NCI-H82 (cell line): ENCODE measurements at places on chromosomes 1 and 21.
A peak's percentile ranks its signal among the peaks of the same experiment; 100 is the strongest.

- DNase-seq = no peak
These were observed 195.7 kb downstream of the FCRL5 start for GRCh38 chr1:157356601-157357000.

- peak; percentile 98 for DNase-seq
These were observed at the start of gene RTCA for GRCh38 chr1:100265931-100266740. Gene RTCA, plus strand, starts transcription at chr1:100266216. Its CDS starts 160 bp downstream, at chr1:100266376.

DNA sequence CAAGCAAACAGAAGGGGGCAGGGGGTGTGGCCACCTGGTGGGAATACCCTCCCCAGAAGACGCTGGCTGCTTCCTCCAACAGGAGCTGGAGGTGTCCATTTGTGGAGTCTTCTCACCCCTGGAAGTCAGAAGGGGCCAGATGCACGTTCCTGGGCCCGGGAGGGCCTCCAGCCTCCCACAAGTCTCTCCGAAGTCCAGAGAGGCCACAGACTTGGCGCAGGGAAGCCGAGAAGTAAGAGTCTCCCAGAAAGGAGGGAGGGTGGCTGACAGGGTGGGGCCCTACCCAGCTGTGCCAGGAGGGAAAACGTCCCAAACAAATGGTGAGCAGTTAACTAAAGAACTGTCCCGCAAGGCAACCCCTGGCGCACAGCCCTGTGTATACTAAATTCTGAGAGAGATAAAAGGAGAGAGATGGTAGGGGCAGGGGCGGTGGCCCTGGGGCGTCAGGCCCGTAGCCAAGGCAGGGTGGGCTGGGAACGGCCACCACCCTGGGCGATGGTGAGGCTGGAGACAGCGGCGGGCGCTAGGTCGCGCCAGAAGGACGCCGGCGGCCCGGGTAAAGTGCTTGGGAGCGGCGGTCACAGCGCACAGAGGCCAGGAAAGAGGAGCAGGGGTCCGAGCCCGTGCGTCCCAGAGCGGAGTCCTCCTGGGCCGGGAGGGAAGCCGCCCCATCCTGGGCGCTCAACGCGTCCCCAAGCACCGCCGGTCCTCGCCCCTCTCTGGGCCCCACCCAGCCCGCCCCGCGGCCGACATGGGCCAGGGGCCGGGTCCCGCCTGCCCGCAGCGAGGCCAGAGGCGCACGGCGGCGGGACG, 1.2 kb downstream of the CHD5 start:
- peak; percentile 25 for DNase-seq

DNA sequence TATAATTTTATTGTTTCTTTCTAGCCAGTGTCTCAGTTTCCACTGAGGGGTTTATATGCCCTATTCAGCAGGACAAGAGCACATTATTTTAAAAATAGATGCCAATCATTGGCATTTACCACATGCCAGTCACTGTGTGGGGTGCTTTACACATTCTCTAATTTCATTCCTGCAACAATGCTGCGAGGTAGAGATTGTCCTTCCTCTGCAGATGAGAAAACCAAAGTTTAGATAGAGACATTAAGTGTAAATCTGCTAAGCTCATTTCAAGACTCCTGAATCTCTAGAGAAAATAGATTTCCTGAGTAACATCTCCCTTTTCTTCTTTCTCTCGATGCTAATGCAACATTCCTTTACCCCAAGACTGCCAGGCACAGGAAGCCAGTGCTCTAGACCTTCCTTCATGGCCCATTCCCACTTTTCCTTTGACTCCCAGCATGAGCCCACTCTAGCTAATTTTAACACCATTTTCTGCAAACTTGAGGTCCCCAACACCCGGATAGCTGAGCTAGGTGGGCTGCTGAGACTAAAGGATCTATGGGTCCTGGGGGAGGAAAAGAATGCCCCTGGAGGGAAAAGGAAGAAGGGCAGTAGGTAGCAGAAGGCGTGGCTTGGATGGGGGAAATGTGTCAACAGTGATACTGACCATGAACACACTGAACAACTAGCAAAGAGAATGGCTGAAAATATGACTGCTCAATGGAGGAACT, 50.0 kb downstream of the SH3GLB1 start:
- DNase-seq = no peak

DNA sequence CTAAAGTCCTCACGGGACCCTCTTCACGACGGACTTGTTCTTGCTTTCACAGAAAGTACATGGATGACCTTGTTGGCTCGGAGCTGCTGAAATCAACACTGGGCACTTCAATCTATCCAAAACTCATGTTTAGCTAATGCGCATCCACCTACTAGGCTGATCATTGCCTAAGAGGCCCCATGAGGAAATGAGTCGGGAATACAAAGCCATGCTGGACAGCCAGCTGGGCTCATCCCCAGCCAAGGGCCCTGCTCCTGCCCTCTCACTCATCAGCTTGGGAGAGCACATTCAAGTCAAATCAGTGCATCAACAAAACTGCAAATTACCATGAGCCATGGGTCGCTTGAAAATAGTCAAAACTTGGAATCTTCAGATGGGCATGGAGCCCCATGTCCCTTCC, 14.8 kb upstream of the HEYL start:
- no peak for DNase-seq

DNA sequence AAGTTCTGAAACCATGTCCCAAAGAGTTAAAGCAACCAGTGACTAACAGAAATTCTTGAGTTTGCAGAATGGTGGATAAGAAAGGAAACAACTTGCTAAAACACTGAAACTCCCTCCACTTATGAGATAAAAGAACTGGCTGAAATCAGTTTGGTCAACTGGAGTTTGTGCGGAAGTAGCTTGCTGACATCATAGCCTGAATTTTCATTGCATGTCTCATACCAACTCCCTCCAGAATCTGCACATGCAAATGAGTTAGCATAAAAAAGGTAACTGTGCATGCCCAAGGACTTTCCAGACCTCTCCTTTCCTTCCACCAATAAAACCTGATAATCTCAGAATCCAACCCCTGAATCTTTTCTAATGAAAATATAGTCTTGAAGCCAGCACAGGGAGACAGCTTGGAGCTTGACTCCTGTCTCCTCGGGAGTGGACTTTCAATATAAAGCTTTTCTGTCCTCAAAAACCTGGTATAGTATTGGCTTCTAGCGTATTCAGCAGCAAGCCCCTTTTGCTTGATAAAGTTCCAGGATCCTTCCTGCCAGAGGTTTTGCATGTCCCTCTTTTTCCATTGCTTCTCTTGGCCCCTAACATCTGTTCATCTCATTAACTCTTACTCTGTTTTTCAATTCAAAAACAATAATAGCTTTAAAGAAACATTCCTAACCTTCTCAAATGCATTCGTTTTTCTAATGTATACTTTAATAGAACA, 785.8 kb upstream of the ADGRL4 start:
- DNase-seq = no peak

GRCh38 chr1:235067396-235068157, 61.1 kb downstream of the TOMM20 start:
- peak; percentile 74 for DNase-seq

DNA sequence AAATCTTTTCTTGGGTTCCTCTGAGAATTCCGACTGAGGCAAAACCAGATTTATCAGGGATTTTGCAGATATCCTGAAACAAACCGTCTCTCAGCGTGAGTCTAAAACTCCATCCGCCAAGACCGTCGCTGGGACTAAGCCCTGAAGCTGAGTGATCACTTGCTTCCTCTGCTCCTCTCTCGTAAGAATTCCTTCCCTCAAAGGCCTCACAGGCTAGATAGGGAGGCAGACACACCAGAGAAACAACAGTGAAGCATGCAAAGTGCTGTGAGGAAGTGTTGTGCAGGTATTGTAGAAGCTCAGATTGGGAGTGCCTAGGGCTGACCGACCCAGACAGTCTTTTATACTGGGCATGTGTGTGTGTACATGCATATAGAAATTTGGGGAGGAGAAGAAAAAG, 119.1 kb downstream of the RGS7 start:
- DNase-seq = no peak

DNA sequence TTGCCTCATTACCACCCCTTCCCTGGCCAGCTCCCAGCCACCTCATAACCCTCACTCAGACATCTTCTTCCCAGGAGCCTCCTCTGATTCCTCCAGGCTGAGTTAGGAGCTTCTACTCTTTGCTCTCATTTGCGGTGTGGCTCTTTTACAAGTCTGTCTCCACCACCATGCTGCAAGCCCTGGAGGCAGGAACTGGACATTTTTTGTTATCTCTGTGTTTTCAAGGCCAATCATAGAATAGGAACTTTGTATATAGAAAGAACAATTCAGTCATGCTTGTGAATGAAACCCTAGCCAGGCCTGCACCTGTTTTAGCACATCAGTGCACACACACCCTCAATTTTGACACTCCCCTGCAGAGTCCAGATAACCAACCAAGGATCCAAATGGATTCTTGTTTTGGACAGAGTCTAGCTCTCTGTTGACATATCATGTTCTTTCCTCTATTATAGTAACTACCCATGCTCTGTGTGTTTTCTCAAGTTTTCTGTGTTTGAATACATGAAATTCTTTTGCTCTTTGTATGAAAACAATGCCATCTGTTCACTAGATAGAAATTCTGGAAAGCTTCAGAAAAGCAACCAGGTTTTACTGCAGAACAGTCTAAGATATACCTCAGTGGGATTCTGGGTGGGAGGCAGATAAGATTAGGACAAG, 60.9 kb upstream of the ZNF648 start:
- DNase-seq = no peak

- DNase-seq = peak; percentile 60
These were observed 41.3 kb upstream of the GNG12 start for GRCh38 chr1:67874501-67875111.

GRCh38 chr1:230091473-230092231, 24.6 kb downstream of the GALNT2 start:
- DNase-seq = peak; percentile 42

- no peak for DNase-seq
These were observed 51.9 kb upstream of the FMOD start for GRCh38 chr1:203402629-203403337.

DNA sequence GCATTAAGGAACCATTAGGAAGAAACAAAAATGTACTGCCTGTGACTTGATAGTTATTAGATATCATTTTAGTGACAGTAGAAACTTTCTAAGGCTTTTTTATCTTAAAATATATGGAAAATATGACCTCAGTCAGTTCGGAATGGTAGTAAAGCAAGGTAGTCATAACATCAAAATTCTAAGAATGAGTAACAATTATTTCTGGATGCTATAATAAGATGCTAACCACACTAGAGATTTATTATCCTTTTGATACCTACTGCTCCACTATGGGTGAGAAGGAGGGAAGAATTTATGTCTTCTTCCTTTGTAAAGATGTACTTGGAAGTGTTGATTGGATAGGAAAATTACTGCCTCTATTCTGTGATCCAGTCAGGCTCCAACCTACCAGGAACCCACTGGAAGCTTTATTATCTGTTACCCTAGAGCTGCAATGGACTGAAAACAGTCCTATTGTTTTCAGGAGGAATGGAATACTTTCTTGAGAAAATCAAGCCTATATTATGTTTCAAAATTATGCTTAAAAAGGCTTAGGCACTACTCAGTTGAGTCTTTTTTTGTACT, 8.8 kb downstream of the FMN2 start:
- no peak for DNase-seq

DNA sequence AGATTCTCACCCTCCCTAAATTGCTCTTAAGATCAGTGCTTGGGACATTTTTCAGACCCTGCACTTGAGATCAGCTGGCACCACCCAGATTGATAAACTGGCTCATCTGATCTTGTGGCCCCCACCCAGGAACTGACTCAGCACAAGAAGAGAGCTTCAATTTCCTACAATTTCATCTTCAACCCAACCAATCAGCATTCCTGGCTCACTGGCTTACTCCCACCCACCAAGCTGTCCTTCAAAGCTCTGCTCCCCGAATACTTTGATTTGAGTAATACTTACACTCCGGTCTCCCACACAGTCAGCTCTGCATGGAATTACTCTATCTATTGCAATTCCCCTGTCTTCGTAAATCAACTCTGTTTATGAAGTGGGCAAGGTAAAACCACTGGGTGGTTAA, 461.9 kb upstream of the RGS18 start:
- no peak for DNase-seq

- DNase-seq = peak; percentile 49
These were observed 34.0 kb upstream of the CHIT1 start for GRCh38 chr1:203263496-203263895.

GRCh38 chr1:37676281-37677142, 15.8 kb upstream of the CDCA8 start:
- no peak for DNase-seq

- DNase-seq = no peak
These were observed 38.9 kb downstream of the DR1 start for GRCh38 chr1:93384656-93385055.

DNA sequence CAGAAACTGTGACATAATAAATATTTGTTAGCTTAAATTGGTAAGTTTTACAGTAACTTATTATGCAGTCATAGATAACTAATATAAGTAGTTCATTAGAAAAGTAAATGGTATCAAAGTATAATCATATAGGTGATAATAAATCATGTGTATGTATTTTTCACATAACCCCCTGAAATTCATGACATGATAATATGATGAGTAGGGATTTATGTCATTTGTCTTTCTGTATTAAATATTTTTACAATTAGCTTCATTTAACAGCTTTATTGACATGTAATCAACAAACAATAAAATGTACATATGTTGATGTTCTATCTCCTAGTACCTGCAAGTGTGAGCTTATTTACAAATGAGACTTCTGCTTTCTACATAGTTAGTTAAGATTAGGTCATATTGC, 9.8 kb upstream of the FCGR2A start:
- no peak for DNase-seq

GRCh38 chr1:1861339-1861730, 29.6 kb downstream of the GNB1 start:
- DNase-seq = no peak

GRCh38 chr1:76503736-76504135, 363.5 kb upstream of the ST6GALNAC5 start:
- DNase-seq = no peak

- no peak for DNase-seq
These were observed 1326.0 kb downstream of the PLA2G4A start for GRCh38 chr1:188154761-188155160.

DNA sequence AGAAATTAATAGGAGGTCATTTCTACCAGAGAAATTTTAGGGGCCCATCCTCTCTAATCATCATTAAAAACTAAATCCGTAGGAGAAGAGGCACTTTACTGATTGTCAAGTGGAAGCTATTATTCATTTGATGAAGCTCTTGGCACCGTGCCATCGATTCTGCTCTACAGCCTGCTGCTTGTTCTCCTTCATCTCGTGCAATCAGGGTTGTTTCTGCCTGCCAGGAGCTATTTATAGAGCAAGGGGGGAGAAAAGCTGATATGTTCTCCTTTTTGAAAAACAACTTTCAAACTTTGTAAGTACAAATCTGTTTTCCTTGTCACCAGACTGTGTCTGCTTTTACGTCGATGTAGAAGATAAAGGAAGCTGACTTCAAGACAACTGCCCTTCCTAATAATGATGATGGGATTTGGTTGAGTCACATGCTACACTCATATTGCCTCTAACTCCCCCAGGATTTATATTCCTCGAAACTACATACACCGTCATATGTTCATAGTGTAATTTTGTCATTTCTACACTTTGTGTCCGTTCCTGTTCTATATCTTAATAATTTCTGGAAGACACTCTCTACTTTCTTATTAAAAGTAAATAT, 169.6 kb upstream of the LHX8 start:
- peak; percentile 99 for DNase-seq

GRCh38 chr1:162950187-162950586, 89.2 kb upstream of the CCDC190 start:
- no peak for DNase-seq
